ENCODE measurements at places on chromosomes 3 and 15. TPM values are rescaled to one million over a fixed set of nuclear protein-coding genes. Genes with fewer than 3 reads are reported as not detected.

Gene PLIN1
- total RNA-seq = 1.3 TPM

Gene MAGEL2
- total RNA-seq = not detected

DNA sequence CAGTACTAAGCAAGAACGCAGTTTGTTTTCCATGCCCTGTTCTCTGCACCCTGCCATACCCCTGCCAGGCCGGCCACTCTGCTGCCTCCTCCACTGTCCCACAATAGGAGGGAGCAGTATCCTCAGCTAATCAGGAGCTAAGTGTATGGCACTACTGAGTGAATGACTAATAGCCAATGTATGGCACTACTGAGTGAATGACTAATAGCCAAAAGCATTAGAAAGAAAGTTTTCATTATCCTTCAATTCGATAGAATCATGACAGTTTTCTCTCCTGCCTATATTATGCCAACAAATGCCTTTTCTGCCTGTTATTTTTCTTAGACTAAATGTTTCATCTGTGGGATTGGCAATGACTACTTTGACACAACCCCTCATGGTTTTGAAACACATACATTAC is 107.5 kb upstream of the CHRM5 start:
- DNase-seq = no peak

DNA sequence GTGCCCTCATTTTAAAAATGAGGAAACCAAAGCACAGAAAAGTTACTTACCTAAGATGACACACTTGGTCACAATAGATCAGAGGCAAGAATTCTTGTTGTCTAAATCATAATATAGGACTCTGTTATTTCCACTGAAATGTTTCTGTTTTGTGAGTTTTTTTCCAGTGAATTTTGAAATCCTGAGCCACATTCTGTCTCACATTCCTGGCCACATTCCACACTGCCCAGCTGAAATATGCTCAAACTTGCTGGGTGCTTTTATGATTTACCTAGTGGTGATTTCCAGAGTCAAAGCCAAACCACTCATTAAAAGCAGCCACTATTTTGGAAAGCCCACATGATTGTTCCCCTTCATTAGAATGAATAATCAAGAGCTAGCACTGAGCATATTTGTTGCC is 82.3 kb upstream of the NPHP3 start:
- DNase-seq = no peak

GRCh38 chr3:127164615-127165014 is 28.3 kb upstream of the PRR23E start:
- DNase-seq = no peak

- no peak for DNase-seq
These were observed 53.7 kb downstream of the LSAMP start for GRCh38 chr3:116391296-116392201.
